ENCODE measurements at places on chromosomes 4 and X.

DNA sequence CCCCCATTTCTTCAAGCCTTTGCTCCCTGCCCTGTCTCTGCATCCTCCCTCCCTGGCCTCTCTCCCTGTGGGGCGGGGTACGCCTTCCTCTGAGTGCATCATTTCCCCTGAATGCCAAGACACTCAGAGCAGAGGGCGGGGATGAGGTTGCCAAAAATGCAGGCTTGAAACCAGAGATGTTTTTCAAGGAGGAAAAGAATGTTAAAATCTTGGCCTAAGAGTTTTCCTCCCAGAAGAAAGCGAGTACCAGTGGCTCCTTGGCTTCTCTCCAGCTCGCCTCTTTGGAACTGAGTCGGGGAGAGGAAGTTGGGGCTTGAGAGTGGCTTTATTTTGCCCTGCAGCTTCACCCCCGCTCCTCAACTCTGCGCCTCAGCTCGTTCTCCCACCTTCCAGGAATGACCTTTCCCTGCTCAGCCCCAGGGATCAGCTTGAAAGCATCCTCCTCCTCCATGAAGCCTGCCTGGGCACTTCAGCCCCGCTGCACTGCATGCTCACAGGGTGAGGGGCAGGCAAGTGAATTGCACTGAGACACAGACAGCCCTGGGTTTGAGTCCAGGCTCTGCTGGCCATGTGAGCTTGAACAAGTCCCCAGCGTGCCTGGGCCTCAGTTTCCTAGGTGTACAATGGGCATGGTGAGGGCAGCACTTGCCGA lies 57.5 kb upstream of the SORCS2 start:
- DNase-seq, result peak; percentile 85

- peak; percentile 87 for DNase-seq
Measured at GRCh38 chr4:73897380-73898136, 28.4 kb downstream of the CXCL1 start.

GRCh38 chr4:151860561-151861093 lies 99.8 kb upstream of the GATB start:
- DNase-seq, result no peak

- DNase-seq, result no peak
Measured at GRCh38 chr4:138104284-138104680, 137.9 kb downstream of the SLC7A11 start.

DNA sequence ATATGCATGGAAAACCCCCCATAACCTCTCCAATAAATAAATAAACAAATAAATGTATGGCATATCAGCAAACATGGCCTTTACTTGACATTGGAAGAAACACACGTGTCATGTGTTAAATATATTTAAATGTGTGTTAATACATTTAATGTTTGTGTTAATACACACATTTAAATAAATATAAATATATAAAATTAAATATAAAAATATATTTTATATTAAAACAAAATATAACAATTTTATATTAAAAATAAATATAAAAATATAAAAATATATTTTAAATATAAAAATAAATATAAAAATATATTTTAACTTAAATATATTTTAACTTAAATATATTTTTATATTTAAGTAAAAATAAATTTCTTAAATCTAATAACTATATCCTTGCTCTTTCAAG lies 187.6 kb upstream of the CXXC4 start:
- DNase-seq, result no peak

- DNase-seq, result no peak
Measured at GRCh38 chrX:100341142-100341510, 68.9 kb downstream of the PCDH19 start.

DNA sequence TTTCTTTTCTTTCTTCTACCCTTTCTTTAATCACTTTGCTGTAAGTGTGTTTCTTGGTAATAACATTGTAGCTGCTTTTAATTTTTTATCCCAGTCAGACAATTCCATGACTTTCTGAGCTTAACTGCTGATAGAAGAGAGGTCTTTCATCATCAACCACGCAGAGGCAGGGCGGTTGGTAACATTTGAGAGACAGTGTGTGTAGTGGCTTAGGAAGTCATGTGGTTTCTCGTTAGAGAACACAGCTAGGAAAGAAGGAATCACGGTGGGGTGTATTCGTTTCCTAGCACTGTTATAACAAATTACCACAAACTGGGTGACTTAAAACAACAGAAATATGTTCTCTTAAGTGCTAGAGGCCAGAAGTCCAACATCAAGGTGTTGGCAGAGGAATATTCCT lies 11.5 kb downstream of the PRPS2 start:
- DNase-seq, result no peak

Measured in iris pigment epithelial cell (primary cell).